ENCODE measurements at places on chromosomes 5 and 9.

DNA sequence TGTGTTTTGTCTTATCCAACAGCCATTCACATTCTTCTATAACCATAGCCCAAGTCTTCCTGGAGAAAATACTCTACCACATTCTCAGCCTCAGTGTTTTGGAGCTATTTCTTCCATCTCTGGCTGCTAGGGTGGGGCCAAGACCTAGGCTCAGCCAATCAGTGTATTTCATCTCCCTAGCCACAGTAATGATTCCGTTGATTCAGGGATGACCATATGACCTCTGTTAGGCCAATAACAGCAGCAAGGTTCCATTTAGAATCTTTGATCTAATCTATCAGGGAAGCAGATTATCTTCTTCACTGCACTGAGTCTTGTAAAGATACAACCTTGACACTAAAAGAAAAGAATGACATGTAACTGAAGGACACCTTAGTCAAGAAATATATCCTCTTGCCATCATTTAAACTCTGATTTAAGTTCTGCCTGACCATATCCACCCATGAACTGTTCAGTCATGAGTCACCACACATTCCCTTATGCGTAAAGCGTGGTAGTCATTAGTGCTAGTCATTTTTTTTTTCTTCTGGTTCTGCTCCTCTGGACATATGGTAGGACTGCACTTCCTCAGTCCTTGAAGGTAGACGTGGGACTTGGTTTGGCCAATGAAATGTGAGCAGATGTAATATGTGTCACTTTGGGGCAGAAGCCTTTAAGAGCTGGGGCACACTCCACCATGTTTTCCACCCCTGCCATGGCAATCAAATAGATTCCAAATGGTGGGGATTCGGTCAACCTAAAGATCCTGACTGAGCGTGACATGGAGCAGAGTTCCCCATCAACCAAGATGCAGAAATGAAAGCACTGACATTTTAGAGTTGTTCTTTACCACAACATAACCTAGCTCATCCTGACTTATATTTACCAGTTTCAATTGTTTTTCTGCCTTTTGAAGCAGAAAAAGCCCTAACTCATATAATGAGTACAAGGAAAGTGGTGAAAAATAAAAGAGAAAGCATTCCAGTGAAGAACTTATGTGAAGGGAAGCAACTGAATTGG is 12.7 kb upstream of the PRELID2 start:
- no peak for DNase-seq

DNA sequence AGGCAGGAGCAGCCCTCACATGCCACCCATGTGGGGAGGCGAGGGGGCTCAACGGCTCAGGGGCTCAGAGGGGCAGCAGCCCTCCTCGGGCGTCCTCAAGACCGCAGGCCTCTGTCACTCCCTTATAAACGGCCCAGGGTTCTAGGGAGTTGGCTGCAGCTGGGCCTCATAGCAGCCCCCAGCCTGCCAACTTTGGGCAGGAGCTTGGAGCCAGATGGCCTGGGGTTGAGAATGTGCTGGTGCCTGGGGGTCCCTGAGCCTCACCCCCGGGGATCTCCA is 51.0 kb upstream of the RNU6ATAC start:
- DNase-seq: no peak

DNA sequence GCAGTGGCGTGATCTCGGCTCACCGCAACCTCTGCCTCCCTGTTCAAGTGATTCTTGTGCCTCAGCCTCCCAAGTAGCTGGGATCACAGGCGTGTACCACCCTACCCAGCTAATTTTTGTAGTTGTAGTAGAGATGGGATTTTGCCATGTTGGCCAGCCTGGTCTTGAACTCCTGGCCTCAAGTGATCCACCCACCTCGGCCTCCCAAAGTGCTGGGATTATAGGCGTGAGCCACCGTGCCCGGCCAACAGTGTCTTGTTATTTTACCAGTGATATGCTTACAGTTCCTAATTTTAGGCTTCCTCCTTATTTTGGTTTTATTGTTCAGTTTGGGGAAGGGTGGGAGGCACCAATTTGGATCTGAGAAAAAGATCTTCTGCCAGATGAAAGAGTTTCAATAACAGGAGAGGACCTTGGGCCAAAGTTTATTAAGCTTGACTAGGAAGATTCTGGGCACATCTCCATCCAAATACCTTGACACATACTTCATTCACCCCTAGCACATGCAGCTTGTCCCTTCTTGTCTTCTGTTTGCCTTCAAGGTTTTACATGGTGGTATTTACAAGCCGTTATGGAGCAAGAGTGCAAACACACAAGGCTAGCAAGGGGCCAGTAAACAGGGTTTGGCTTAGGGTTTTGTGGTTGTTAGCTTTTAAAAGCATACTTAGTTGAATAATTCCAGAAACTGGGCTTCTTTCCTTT is 168.1 kb upstream of the DMRT1 start:
- DNase-seq: no peak

DNA sequence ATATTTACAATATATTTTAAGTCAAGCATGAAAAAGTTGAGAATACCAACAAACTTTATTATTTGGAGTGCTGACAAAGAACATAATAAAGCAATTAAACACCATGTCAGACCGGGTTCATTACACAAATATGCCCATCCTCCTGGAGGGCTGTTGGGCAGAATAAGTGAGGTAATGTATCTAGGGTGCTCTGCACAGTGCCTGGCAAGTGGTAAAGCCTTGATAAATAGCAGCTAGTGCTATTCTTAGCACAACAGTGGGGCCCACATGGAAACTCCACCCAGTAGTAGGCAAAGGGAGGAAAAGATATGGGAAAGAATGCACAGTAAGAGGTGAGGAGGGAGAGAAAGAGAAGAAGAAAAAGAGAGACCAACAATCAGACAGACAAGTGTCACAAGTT is 97.7 kb downstream of the SLC1A3 start:
- DNase-seq: no peak

DNA sequence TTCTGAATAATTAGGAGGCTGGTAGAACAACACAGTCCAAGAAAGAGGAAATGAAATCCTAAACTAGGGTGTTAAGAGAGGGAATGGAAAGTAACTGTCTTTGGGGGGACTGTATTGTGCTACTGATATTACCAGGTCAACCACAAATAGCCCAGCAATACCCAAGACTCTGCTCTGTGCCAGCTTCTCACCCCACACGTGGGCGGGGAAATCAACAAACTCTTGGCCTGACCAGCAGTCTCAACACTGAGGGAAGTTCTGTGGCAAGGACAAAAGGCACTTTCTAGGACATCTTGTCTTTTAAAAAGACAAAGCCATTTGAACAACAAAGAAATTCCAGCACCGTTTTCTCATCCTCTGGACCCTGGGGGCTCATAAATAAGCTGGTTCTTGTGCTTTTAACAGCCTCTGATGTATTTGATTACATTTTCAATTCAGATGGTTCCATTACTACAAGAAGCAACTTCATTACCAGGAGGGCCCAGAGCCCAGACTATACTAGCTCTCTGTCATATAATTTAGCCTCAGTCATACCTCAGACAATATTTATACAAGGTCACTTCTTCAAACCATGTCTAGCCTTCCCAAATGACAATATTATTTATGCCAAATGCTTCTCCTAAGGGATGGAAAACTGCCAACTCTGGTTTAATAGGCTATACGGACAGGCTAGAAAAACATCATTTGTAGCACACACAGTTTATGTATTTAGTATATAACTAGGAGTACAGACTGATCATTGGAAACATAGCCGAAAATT is 297.8 kb downstream of the CWC27 start:
- DNase-seq: no peak

DNA sequence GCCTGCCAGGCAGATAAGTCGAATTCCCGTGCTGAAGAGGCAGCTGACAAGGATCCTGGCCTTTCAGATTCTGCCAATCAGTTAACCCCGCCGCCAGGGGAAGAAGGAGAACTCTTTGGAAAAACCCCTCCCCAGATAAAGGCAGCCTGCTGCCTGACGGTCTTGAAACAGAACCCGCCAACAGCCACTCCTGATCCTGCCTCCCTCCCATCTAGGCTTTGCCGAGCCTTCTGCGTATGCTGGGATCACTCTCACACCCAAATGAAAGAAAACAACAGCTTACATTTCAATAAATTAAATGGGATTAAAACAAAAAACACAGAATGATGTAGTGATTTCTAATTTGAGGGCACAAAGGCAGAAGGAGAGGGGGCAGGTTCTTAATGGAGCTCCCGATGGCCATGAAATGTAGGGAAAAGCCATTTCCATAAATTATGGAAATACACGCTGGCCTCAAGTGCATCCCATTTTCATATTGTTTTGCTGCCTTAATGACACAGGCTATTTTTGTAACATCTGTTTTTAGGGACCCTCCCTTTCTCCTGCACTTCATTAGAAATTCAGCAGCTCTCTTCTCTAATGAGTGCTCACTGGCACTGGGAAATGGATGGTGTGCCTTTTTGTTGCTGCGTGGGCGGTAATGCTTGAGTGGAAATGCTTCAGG is 319.1 kb downstream of the MED10 start:
- DNase-seq: no peak

DNA sequence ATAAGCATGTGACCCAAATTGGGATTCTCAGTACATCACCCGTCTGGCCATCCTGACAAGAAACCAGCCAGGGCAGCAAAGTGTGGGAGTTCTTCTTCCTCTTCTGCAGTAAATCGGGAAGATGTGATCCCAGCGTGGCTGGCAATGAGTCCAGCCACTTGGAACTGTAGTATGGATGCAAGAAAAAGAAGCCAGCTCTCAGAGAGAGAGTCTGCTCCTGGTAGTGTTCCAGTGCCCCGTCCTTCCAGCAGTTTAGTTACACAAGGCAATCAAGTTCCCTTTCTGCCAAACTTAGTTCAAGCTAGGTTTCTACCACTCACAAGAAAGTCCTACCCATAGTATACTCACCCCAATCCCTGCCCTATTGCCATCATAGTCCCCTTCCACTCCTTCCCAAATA is 65.6 kb downstream of the CDK5RAP2 start:
- DNase-seq: no peak

DNA sequence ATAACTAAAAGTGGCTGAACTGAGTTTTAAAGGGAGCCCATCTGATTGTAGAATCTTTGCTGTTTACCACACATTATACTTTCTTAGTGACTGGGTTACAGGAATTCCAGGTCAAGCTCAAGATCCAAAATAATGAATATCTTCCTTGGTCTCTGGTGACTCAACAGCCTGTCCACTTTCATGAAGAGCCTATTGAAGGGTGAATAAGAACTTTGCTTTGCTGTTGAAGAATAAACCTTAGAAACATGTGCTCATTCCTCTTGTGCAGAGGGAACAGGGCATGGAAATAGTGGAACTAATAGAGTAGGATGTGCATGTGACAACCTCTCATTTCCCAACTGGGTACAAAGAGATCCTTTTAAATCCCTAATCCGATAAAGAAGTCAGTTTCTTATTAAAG is 21.4 kb downstream of the ALDH1A1 start:
- no peak for DNase-seq

GRCh38 chr9:111187376-111187775 is 142.6 kb downstream of the OR2K2 start:
- no peak for DNase-seq

GRCh38 chr5:115435065-115435777 is 109.4 kb downstream of the FEM1C start:
- no peak for DNase-seq

DNA sequence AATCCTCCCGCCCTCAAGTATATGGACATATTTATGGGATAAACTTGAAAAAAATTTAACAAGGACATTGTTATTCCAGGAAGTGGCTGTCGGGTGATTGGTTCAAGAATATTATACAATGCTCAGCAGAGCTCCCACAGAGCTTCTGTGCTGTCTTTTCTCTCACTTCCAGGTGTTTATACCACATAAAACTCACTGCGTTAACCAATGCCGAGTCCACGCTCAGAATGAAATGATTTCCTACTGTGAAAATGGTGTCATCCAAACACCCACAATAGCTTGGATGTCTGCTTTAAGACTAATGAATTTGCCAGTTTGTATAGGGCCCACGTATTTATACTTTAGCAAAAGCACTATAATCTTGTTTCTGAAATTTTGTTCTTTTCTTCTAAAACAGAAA is 368.2 kb downstream of the NDUFS4 start:
- no peak for DNase-seq

DNA sequence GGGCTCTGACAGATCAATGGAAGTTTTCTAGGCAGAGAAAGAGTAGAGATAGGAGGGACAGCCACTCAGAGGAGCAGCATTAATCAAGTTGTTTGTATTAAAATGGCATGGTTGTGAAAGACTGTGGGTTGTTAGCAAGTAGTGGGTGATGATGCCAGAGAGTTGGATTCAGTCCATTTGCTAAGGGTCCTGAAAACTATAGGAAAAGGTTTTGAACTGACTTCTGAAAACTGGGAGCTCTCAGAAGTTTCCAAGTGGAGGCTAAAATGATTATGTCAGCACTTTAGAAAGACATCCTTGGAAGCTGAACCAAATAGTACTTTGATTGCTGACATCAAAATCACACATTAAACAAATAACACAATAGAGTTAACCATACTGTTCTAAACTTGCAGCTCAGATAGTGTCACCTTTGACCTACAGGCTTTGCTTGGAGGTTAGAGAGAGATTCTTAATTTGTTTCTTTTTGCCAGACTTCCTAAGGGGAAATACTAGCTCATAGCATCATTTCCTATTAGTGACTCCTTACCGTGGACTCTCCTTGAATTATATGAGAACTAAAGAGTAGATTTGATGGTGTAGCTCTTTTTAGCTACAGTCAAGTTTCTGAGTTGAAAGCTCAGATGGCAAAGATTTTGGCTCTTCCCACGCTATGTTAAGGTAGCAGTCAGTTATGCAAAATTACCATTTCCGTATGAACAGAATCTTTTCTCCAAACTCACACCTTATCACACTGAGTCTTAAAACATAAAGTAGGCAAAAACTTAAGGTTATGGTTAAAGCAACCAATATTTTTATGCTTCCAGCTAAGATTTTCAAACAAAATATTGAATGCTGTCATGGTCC is 277.1 kb downstream of the NR3C1 start:
- no peak for DNase-seq

- no peak for DNase-seq
Observed at GRCh38 chr5:35205606-35206005, 24.7 kb downstream of the PRLR start.
